ENCODE measurements at places on chromosomes 12 and 14.
A peak's percentile ranks its signal among the peaks of the same experiment; 100 is the strongest.

DNA sequence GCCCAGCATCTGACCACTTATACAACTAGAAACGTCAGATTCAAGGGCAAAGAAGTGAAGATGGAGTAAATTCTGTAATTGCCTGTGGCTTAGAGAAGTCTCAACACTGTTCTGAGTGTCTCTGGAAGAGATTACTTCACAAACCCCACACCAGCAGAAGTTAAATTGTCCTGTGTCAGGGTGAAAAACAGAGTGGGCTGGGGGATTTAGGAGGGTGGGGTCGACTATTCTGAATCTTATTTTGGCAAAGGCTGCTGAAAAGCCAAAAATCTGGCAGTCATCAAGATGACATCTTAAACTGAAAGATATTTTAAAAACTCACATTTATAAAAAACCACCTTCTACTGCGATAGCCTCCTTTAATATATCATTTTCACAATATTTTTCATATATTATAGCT is 180.8 kb downstream of the KLHL28 start:
- no peak for DNase-seq

DNA sequence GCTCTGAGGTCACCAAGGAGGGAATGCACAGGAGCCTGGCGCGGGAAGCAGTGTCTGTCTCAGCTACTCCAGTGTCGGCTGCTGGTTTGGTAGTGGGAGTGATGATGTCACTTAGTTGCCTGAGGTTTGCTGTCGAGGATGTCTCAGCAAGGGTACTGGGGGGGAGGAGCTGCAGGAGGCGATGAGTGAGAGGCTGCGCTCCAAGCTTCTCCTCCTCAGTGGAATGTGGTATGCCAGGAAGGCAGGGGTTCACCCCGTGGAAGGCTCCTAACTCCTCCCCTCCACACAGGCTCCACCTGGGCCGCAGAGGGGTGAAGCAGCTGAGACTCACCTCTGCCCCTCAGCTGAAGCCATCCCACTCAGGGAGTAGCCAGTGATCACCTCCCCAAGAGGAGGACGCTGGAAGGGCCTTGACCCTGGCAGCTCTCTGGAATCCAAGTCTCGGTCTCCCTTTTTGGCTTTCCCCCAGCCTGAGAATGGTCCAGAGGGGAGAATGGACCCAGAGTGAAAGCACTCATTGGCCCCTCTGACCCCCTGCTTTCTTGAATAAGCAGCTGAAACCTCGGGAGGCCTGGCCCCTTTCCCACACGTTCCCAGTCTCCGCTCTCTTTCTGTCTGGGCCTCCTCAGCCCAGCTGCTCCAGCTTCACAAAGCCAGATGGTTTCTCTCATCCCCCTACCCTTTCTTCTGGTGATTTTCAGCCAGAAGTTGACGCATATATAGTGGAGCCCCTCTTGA is 178.9 kb upstream of the FKBP4 start:
- no peak for DNase-seq

GRCh38 chr12:22333713-22334409 is 646 bp downstream of the ST8SIA1 start:
- DNase-seq: peak; percentile 82

DNA sequence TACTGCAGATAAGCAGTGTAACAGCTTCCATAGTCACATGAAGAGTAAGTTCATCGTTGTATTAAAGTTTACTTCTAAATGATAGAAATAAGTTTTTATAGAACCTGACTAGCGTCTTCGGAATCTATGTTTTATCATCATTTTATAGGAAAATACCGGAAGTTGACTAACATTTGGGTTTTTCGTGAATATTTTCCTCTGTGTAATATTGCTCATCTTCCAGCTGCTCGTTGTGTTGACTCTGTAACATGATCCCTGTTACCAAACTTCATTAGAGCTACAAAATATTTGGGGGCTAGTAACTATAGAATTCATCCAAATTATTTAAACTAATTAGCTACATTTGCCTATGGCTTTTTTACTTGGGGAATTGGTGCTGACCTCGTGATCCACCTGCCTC is 37.2 kb downstream of the DDX51 start:
- no peak for DNase-seq

- no peak for DNase-seq
Observed at GRCh38 chr14:92503756-92504491, 9.7 kb upstream of the RIN3 start.

DNA sequence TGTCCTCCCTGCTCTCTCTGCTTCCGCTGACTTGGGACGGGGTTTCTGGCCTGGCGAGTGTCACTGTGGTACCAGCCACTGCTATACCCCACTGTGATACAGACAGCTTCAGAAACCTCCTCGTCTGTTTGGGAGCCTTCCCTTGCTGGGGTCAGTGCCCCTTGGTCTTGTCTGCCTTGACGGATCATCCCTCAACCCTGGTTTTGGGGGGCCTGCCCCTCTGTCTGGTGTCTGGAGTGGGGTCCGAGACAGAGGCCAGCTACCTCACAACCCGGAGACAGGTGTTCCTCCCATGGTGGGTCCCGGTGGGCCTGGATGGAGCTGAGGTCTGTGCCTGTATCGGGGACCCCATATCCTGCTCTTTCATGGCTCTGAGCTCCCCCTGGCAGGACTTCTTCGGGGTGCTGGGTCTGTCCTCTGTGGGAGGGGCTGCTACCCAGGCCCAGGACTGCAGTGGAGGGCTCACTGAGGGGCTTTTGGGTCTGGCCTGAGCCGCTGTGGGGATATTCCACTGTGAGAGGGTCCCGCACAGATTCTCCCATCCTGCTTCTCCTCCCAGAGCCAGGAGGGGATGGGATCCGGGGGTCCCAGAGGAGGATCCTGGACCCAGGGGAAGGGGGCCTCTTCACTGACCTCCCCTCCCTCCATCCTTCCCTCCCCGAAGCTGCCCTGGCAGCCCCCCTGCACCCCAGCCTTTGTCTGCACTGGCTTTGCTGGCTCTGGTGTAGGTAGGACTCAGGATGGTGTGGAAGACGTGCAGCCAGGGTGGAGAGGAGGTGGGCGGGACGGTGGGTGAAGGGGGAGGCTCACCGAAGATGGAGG is 365.5 kb downstream of the TMEM121 start:
- DNase-seq: no peak

- no peak for DNase-seq
Observed at GRCh38 chr12:104243971-104244370, 28.4 kb downstream of the TXNRD1 start.

DNA sequence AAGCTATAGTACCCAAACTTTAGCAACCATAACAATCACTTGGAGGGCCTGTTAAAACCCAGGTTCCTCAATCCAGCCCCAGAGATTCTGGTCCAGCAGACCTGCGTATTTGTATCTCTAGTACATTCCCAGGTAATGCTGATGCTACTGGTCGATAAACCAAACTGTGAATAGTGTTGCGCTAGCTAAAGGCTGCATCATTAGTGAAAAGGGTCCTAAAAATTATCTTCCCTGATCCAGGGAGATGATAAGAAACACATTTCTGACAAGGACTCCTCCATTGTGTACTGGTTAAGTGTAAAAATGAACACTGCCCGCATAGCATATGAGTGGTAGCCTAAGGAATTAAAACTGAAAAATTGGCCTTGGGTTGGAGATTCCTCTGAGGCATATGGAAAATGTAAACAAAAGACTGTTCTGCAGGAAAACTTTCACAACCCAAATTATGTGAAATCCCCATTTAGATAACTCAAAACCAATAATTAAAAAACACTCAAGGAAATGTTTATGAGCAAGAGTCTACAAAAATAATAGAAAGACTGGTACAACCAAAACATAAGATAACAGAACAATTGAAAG is 322.7 kb downstream of the CEP128 start:
- no peak for DNase-seq

GRCh38 chr12:114784526-114784925 is 100.6 kb upstream of the TBX3 start:
- no peak for DNase-seq

- no peak for DNase-seq
Observed at GRCh38 chr12:39935839-39936238, 170.0 kb downstream of the SLC2A13 start.

- peak; percentile 54 for DNase-seq
Observed at GRCh38 chr12:96980991-96981414, 73.9 kb downstream of the NEDD1 start.

GRCh38 chr14:91395466-91395865 is 22.2 kb downstream of the CCDC88C start:
- no peak for DNase-seq

DNA sequence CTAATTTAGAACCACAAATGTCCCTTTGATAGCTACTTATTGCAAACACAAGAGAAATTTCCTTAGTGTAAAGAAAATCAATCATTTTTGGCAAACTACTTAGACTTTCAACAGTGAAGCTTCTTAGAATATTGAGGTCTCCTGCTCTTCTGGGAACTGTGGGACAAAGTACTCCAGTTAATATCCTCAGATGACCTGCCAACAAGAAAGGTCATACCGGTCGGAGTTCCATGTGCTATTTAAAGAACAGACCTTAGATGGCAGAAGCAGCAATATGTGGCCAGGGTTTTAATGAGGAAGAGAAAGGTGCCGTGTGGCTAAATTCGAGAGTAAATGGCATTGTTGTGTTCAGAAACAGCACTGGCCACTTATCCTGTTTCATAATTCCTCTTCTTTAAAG is 114.7 kb upstream of the AMIGO2 start:
- DNase-seq: no peak

- DNase-seq: no peak
Observed at GRCh38 chr12:2644683-2645405, 149.9 kb upstream of the FKBP4 start.

- no peak for DNase-seq
Observed at GRCh38 chr14:93065272-93065730, 50.4 kb downstream of the ITPK1 start.

GRCh38 chr12:93805736-93806141 is 128.6 kb downstream of the CRADD start:
- no peak for DNase-seq

DNA sequence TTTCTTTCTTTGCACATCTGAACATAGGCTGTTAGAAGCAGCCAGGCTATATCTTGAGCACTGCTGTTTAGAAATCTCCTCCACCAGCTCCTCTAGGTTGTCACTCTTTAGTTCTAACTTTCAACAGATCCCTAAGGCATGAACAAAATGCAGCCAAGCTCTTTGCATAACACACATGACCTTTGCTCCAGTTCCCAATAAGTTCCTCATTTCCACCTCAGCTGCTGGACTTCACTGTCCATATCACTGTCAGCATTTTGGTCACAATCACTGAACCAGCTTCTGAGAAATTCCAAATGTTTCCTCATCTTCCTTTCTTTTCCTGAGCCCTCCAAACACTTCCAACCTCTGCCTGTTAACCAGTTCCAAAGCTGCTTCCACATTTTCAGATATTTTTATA is 27.6 kb upstream of the C14orf132 start:
- no peak for DNase-seq

DNA sequence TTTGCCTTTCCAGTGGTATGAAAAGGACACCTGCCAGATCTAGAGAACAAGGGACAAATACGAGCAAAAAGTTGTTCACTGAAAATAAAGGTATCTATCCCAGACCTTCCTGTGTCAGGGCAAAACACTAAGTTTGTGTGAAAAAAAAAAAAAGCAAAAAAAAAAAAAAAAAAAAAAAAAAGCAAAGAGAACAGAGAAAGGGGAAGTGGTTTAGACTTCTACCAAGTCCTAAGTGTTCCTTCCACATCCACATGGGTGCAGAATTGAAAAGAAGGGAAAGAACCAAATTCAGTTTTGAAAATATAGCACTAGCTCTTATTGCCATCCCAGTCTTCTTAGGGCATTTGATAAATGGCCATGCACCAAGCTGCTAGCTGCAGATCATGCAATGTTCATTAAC is 41.7 kb downstream of the ZCRB1 start:
- DNase-seq: no peak

GRCh38 chr14:98819132-98819866 is 452.7 kb downstream of the BCL11B start:
- no peak for DNase-seq

- no peak for DNase-seq
Observed at GRCh38 chr12:21828136-21828775, 53.8 kb upstream of the KCNJ8 start.

- peak; percentile 87 for DNase-seq
Observed at GRCh38 chr14:28765831-28766468, 637 bp upstream of the FOXG1 start.
